ENCODE measurements at places on chromosomes 2 and 18.

DNA sequence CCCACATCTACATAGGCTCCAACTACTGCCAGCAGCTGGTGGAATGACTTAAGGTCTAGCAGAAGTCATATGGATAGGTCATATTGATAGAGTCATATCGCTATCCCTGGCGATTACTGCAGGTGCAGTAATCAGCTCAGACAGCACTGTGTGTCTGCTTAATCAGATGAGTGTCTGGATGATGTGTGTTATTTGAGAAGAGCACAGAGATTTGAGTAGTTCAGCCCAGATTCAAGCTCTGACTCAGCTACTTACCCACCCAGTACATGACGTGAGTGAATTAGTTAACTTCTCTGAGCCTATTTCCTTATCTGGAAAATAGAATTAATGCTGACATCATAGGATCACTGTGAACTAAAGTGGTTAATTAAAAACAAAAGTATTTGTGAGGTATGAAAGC lies 78.9 kb downstream of the EHD3 start:
- DNase-seq = no peak

DNA sequence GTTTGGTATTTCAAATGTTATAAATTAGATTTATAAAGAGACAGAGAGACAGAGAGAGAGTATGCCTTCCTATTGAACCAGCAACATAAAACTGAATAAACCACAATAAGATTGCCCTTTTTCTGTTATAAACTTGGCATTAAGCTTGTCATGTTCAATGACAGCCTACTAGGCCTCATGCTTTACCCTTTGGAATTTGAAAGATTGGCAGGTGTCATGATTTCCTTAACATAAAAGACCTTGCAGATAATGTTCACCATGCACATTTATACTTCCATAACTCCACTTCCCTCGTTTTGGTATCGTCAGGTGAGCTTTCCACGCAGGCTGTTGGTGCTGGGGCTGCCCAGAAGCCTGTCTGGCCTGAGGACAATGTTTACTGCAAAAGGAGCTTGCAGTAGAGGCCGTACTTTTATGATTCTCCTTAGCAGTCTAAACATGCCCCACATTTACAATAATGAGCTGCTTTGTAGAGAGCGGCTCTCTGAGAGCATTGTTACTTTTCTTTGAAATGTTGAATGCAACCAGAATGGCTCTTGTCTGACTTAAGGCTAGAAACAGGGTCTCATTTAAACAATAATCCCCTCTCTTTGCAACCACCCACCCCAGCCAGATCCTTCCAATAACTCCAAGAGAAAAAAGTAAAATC lies 379.1 kb upstream of the ATP5MC3 start:
- DNase-seq = no peak

- no peak for DNase-seq
Measured at GRCh38 chr2:119683074-119683712, 4.2 kb downstream of the TMEM177 start.

DNA sequence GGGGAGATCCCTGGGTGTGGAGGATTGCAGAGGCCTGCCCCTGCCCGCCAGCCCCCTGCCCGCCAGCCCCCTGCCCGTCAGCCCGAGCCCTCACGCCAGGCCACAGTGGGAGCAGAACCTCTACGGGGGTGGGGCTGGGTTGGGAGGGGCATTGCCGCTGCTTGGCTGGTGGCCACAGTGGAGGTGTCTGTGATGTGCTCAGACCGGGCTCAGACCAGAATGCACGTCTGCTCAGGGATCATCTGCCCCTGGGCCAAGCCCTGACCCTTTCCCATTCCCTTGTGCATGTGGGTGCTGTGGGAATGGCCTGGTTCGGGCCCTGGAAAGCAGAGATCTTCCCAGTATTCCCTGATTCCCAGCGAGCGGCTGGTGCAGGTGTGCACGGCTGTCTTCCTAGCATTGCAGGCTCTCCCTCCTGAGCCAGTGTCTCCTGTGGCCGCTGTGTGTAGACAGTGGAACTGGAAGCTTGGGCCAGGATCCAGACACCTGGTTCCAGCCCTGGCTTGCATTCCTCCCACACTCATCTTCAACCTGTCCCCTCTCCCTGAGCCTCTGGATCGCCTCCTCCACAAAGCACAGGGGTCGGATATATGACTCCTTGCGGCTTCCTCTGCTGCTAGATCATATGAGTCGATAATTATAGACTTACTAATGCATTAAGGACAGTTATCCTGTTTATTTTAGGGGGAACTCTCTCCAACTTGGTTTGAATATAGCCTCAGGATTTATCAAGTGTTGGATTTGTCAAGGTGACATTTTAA lies 161.6 kb downstream of the LDLRAD4 start:
- DNase-seq = peak; percentile 43
